Adipocyte (in vitro differentiated cells): ENCODE measurements at places on chromosomes 5 and 9.
A peak's percentile ranks its signal among the peaks of the same experiment; 100 is the strongest.

DNA sequence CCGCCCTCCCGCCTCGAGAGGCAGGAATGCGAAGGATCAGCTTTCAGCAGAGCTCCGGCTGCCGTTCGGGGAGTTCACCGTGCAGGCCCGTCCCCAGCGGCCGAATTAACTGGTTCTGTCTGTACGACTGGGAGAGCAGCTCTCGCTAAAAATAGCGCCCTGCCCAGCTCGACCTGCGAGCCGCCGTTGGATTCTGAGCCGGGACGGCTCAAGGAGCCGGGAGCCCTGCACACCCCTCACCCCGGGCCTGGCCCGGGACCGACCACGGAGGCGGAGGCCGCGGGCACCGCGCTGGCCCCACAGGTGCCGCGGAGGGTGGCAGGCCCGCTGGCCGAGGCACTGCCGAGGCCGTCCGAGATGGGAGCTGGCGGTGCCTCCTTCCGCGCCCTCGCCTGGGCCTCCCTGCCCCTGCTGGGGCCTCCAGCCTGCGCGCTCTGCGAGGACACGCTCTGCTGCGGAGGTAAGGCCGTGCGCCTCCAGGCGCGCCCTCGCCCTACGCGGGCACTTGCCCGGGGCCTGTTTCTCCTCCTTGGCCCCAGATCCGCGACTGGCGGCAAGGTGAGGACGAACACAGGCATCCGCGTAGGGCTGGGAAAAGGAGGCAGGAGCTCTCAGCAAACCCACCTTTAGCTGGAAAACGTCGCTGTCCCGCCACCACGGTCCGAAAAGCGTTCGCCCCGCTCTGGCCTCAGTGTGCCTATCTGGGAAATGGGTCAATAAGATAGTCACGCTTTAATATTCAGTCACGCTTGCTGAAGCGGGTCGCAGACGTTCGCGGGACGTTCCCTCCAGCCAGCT, 53.1 kb upstream of the DAB2IP start:
- DNase-seq, result peak; percentile 94

GRCh38 chr9:87540444-87541105, 42.9 kb downstream of the DAPK1 start:
- no peak for DNase-seq

GRCh38 chr9:70117835-70118319, 74.2 kb downstream of the MAMDC2 start:
- peak; percentile 30 for DNase-seq

- DNase-seq, result no peak
Observed at GRCh38 chr9:36986468-36987408, 47.3 kb downstream of the PAX5 start.

GRCh38 chr5:167008705-167009104, 1282.7 kb upstream of the WWC1 start:
- no peak for DNase-seq

- no peak for DNase-seq
Observed at GRCh38 chr9:5854063-5854790, 21.3 kb upstream of the ERMP1 start.
